ENCODE measurements at places on chromosomes 16 and 17. TPM values are rescaled to one million over a fixed set of nuclear protein-coding genes. Genes with fewer than 3 reads are reported as not detected.

KCNG4 gene
- total RNA-seq, result not detected

- no peak for DNase-seq
Measured at GRCh38 chr16:30087181-30087898, 4.4 kb downstream of the TBX6 start.

- DNase-seq, result no peak
Measured at GRCh38 chr16:68387301-68387700, 61.0 kb downstream of the SMPD3 start.

- no peak for DNase-seq
Measured at GRCh38 chr16:53083119-53083518, 28.3 kb downstream of the CHD9 start.

DNA sequence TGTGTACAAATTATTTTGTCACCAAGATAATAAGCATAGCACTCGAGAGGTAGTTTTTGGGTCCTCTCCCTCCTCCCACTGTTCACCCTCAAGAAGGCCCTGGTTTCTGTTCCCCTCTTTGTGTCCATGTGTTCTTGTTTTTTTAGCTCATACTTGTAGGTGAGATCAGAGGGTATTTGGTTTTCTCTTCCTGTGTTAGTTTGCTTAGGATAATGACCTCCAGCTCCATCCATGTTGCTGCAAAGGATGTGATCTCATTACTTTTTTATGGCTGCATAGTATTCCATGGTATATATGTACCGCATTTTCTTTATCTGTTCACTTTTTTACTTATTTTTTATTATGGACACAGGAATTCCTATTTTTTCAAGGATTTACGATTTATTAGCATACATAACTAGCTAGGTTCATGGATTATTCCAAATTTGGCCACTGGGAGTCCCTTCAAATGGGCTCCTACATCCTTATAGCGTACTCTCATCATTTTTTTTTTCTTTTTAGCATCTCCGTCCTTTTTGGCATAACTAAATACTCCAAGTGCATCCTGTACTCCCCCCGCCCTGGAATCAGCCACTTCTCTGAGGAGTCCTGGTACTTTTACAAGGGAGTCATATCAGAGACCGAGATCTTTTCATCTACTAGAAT is 7.3 kb downstream of the TADA2A start:
- DNase-seq, result no peak

- DNase-seq, result no peak
Measured at GRCh38 chr16:8854298-8854948, 14.4 kb downstream of the CARHSP1 start.

GRCh38 chr16:51326131-51326856 is 175.2 kb upstream of the SALL1 start:
- DNase-seq, result no peak

Data from cardiac septum (tissue), 1 donor.